ENCODE measurements at places on chromosomes 5 and 9.

GRCh38 chr5:76180814-76181805 is 97.9 kb downstream of the SV2C start:
- DNase-seq, result no peak

DNA sequence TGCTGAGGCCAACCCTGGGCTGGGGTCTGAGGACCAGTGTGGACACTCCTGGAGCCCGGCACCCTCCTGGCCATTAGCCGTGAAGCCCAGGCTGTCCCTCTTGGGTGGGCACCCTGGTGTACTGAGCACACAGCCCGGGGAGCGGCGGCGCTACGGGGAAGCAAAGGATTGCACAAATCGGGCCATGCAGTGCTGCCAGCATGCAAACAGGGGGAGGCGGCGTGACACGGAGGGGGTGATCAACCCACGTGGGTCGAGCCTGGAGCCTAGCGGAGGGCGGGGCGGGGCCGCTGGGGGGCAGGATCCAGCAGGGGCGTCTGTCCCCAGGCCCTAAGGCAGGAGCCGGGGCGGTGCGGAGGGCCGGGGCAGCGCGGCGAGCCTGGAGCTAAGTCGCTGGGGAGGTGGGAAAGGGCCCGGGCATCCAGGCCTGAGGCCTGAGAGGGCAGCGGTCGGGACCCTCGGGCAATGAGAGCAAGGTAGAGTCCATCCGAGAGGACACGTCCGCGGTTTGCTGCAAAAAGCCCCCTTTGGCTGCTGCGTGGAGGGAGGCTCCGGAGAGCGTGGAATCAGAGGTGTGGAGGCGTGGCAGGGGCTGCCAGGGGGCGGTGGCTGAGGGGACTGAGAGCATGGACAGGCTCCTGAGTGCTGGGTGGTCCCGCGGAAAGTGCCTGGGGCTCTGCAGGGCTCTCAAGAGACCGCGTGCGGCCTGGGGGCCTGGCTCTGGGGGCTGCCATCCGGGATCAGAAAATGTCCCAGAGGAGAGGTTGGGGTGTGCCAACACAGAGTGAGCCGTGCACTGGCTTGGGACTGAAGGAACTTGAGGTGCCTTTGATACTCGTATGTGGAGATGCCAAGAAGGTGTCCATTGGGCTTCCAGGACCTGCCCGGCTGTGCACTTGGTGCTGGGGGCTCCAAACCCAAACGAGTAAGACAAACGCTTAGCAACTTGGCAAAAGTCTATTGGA is 94.2 kb downstream of the BARX1 start:
- no peak for DNase-seq

- DNase-seq, result no peak
Observed at GRCh38 chr9:131087354-131087893, 8.9 kb upstream of the AIF1L start.

GRCh38 chr5:93385655-93386054 is 195.4 kb downstream of the NR2F1-AS1 start:
- DNase-seq, result no peak

GRCh38 chr9:81782313-81782995 is 93.1 kb upstream of the TLE1 start:
- DNase-seq, result no peak

DNA sequence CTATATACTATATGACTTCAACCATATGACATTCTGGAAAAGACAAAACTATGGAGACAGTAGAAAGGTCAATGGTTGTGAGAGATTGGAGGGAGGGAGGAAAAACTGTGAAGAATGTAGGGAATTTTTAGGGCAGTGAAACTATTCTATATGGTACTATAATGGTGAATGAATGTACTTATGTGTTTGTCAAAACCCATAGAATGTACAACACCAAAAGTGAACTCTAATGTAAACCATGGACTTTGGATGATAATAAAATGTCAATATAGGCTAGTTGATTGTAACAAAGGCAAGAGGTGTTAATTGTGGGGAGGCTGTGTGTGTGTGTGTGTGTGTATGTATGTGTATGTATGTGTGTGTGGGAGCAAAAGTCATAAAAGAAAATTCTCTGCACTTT is 10.8 kb upstream of the STOM start:
- DNase-seq, result no peak

- DNase-seq, result no peak
Observed at GRCh38 chr9:137219757-137220316, 2.2 kb downstream of the RNF208 start.

DNA sequence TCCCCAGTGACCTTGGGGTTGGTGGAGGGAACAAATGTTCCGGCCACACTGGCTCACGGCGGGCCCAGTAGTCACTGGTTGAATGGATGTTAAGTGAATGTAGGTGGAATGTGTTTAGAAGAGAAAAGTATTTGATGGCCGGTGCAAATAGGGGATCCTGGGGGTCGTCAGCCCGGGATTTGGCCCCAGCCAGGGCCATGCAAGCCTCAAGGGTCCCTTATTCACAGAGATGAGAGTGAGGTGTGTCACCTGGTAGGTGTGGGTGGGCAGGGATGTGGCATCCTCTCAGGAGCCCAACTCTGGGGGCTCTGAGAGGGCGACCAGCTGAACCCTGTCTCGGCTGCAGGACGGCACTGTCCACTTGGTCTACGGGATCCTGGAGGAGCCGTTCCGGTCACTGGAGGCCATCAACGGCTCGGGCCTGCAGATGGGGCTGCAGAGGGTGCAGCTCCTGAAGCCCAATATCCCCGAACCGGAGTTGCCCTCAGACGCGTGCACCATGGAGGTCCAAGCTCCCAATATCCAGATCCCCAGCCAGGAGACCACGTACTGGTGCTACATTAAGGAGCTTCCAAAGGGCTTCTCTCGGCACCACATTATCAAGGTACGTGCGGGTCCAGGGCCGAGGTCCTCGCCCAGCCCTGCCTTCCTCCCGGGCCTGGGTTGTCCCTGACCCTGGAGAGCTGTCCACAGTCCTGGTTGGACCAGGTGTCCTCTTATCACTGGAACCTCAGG is 5.9 kb downstream of the DBH start:
- DNase-seq, result no peak

GRCh38 chr5:139223481-139223880 is 25.3 kb upstream of the SIL1 start:
- no peak for DNase-seq

- DNase-seq, result no peak
Observed at GRCh38 chr9:133116346-133117231, 4.5 kb downstream of the RALGDS start.

DNA sequence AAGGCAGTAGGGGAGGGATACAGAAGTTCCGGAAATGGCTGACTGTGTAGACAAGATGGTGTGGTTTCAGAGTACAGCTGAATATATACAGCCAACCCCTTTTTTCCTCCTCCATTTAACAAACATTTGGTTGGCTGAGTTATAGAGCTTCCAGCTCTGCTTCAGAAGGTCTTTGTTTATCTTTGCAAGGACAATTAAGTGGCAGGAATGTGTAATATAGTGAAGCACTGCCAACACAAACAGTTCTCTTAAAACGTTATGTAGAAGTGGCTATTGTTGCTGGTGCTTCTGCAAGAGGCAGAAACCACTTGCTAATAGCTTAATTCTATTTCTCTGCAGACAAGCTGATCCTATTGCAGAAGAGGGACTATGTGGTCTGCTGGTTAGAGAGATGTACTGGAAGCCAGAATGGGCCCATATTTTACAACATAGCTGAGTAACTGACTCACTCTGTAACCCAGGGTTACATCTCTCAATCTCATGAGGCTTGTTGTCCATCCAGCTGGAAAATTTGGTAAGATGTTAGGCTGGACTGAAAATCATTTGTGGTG is 62.7 kb upstream of the OSMR start:
- no peak for DNase-seq

DNA sequence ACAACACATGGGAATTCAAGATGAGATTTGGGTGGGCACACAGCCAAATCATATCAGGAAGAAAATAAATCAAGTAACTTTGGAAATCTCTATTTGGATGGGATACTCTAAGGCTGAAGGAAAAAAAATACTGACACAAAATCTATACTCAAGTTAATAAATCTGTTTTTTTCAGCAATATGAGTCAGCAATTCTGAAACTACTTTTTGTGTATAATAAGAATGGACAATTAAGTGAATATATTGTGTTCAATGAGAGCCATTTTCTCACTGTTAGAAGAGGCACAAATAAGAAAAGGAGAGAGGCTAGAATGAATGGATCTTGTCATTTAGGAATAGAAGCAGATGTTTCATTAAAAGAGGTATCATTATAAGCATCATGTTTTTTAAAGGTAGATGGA is 651.0 kb downstream of the TAF11L14 start:
- DNase-seq, result no peak

DNA sequence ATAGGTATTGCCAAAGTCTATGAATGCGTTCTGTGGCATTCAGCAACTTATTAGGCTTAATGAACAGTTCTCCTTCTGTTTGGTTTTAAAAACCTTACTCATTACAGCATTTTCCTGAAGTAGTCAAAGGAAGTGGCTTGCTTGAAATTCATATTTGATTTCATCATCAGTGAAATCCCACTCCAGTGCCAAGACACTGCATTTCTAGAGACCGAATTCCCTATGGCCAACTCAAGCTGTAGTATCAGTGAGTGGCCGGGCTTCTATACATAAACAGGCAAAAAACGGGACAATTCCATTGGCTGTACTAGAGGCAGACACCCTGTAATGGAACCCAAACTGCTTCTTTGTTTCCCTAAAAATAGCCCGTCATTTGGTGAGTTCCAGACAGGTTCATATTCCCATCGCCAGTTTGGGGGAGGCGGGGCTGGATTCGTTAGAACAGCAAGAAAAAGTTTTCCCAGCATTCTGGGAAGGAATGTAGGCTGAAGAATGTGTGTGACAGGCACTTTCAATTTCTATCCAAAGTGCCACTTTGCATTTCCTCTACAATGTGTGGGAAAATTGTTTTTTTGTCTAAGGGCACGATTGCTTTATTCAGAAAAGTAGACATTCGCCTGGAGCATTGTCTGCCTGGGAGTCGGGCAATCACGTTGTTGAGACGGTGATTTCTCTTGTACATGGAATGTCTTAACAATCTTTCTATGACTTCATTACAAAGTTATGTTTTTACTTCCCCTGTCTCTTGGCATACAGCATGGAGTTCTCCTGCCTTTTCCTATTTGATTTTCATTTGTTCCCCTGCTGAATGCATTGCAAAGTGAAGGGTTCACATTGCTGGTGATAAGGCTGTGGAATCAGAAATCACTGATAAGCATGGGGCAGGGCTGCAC is 141.8 kb upstream of the MAST4 start:
- no peak for DNase-seq

- DNase-seq, result no peak
Observed at GRCh38 chr5:110916381-110917049, 155.0 kb upstream of the TSLP start.

DNA sequence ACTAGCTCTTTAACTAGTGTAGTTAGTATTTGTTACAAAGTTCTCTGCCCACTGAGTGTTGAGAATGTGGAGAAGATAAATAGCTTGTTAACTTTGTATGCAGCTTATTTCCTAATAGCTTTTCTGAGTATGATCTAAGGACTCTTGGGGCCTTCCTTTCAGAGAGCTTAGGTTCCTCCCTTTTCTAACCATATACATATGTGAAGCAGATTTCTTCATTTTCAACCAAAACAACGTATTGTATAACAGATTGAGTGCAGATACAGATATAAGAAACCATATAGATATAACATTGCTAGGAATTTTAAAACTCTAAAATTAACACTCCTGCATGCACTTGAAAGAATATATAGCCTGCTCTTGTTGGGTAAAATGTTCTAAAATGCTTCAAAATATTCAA is 70.4 kb downstream of the SCAMP1 start:
- DNase-seq, result no peak

GRCh38 chr9:17481565-17481964 is 97.3 kb upstream of the SH3GL2 start:
- DNase-seq, result no peak

DNA sequence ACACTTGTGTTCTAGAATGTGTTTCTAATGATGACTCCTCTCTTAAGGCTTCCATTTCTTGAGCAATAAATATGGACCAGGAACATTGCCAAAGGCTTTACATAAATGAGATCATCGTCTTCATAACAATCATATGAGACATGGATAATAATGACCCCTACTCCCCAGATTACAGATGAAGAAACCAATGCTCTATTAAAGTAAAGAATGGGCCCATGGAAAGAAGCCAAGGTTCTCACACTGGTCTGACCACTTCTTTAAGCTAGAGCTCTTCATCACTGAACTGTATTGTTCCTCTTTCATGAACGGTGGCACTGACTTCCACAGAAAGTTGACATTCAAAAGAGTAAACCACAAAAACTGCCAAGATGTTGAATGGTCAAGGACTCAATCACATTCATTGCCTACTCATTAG is 65.3 kb downstream of the MARCHF3 start:
- no peak for DNase-seq

DNA sequence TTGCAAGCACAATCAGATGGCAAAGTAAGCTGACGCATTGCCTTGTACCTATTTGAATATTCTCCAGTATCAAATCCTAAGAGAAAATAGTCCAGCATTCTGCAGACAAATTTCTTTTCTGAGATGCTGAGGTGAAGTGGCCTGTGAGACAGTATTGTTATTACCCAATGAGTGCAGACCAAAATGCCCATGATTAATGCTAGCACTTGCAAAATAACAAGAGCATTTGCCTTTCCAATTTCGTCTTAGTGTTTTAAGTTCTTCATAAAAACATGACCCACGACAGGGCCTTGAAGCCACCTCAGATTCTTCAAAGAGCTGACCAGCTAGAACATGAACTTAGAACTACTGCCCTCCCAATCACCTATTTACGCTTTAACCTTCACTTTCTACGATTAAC is 2.6 kb upstream of the IQGAP2 start:
- DNase-seq, result no peak

DNA sequence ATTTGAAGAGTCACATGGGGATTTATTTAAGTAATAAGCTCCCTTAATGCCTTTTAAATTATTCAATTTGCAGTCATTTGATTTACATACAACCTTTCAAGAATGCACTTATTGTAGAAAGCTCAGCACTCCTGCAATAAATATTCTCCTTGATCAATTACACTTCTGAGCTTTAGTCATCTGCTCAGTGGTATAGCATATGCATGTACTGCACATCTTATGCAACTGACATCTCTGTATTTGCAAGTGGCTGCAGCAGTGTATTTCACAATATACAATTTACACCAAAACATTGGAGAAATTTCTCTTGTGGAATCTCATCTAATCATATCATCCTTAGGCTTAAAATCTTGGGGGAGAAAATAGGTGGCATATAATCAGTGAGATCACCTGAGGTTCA is 325.7 kb downstream of the SLF1 start:
- DNase-seq, result no peak

- no peak for DNase-seq
Observed at GRCh38 chr5:36660397-36661049, 54.1 kb downstream of the SLC1A3 start.

Measured in stimulated activated CD8-positive, alpha-beta memory T cell treated with anti-CD3 and anti-CD28 coated beads, Interleukin-7, amount 100 ng/mL, for 1 hour (primary cell).